ENCODE measurements at places on chromosomes 2 and 18. TPM values are rescaled to one million over a fixed set of nuclear protein-coding genes. Genes with fewer than 3 reads are reported as not detected.
A peak's percentile ranks its signal among the peaks of the same experiment; 100 is the strongest.

GRCh38 chr2:62194558-62195420 is 1.1 kb upstream of the B3GNT2 start:
- H3K27me3 ChIP-seq = no peaks in the 10 kb centered on the region
- H3K27ac ChIP-seq = peak overlapping the region; percentile 61
- DNase-seq = no peak
- H3K4me3 ChIP-seq = peak overlapping the region; percentile 71
- peaks cover 6% of the 10 kb centered on the region for H3K36me3 ChIP-seq

GRCh38 chr18:58670404-58671110 is 708 bp upstream of the MALT1 start:
- H3K27ac ChIP-seq = peak overlapping the region; percentile 83
- no peak for DNase-seq
- H3K27me3 ChIP-seq = no peaks in the 10 kb centered on the region
- H3K4me1 ChIP-seq = peaks cover 59% of the 10 kb centered on the region
- peak overlapping the region; percentile 75 for H3K4me3 ChIP-seq

GRCh38 chr18:73948497-73948896 is 199.1 kb downstream of the FBXO15 start:
- H3K27me3 ChIP-seq = peaks cover 3% of the 10 kb centered on the region
- no peak overlapping the region for H3K27ac ChIP-seq
- H3K36me3 ChIP-seq = no peaks in the 10 kb centered on the region
- H3K4me3 ChIP-seq = no peak overlapping the region
- no peak for DNase-seq

- H3K27ac ChIP-seq = no peak overlapping the region
- no peaks in the 10 kb centered on the region for H3K4me1 ChIP-seq
- no peaks in the 10 kb centered on the region for H3K27me3 ChIP-seq
- peaks cover 18% of the 10 kb centered on the region for H3K36me3 ChIP-seq
- DNase-seq = peak; percentile 7
Measured at GRCh38 chr2:96703021-96703751, 36.7 kb downstream of the LMAN2L start.

- H3K27ac ChIP-seq = no peak overlapping the region
- no peak overlapping the region for H3K4me3 ChIP-seq
- DNase-seq = no peak
- H3K36me3 ChIP-seq = no peaks in the 10 kb centered on the region
- H3K27me3 ChIP-seq = no peaks in the 10 kb centered on the region
Measured at GRCh38 chr2:2879781-2880180, 497.8 kb downstream of the EIPR1 start.

- peak overlapping the region; percentile 36 for H3K4me3 ChIP-seq
- H3K4me1 ChIP-seq = peaks cover 44% of the 10 kb centered on the region
- H3K27ac ChIP-seq = no peak overlapping the region
- peaks cover 2% of the 10 kb centered on the region for H3K27me3 ChIP-seq
- H3K36me3 ChIP-seq = no peaks in the 10 kb centered on the region
Measured at GRCh38 chr2:6878549-6878948, 972 bp downstream of the RSAD2 start.

DNA sequence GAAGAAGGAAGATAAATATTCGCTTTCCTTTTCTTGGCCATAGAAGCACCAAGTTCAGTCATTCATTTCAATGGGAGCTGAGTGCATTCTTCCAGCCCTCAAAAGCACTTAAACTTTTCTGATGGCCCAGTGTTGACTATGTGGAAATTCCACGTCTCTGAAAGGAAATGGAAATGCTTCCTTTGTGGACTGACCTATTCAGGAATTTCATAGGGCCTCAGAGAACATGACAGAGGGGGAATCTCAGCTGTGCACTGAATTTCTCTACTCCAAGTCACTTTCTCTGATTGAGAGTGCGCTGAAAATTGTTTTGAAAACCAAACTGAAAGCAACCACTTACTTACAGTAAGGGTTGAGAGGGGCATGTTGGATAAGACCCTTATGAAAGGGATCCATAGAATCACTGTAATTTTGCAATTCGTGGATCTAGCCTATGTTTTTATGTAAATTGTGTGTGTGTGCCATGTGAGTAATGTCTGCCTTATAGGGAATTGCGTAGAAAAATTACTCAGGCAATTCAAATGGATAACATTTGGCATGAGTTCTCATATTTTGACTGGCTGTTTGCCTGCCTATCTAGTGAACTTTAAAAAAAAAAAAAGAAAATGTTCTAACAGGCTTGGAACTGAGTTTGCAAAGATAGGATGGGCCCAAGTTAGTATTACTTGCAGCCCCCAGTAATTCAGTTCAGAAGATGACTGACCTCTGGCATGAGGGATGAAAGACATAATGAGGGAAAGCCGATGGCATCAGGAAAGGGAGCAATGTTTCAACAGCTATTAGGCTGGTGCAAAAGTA is 437.0 kb downstream of the PTPRM start:
- no peaks in the 10 kb centered on the region for H3K36me3 ChIP-seq
- no peak for DNase-seq
- no peaks in the 10 kb centered on the region for H3K27me3 ChIP-seq
- no peaks in the 10 kb centered on the region for H3K4me1 ChIP-seq

DNA sequence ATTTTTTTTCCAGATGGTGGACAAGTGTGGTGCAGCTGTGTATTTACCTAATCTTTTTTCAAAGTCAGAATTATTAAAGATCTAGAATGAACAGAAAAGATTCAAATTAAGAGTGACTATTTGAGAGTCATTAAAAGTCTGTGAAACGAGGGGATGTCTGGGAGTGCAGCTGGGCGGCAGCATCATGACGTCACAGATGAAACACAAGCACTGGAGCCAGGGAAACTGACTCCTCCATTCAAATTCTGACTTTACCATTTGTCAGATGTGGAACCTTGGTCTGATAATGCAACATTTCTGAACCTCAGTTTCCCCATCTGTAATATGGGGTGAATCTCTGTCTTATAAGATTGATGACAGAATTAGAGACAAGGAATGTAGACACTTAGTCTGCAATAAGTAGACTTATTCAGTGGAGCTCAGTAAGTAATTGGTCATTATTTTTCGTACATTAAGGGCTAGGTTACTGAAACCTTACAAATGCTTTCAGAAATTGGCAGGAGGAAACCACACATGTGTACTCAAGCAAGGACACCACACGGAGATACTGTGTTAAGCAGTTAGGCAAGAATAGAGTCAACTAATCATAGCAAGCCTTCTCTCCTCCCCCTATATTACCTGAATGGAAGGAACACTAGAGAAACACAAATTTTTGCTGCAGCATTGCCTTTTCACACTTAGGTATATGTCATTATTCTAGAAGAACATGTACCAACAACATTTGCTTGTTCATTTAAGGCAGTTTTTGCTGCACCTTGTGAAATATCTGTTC is 27.8 kb upstream of the CXXC1 start:
- H3K4me3 ChIP-seq = no peak overlapping the region
- H3K36me3 ChIP-seq = no peaks in the 10 kb centered on the region
- H3K27ac ChIP-seq = no peak overlapping the region

DNA sequence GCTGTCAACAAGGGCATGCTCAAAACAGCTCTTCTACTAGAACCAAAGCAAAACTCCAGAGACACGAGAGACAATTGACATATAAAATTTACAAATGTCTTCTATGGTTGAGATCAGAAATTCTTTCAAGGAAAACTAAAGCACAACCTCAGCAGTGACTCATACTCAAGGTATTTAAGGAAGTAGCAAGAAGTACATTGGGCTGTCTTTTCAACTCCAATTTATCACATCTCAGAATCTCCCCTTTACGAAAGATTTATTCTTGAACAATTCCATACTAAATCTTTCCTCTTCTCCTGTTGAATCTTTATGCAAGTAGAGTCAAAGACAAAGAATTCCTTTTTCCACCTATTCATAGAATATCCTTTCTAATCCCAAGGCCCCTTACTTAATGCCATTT is 324.0 kb downstream of the IRS1 start:
- no peaks in the 10 kb centered on the region for H3K4me1 ChIP-seq
- no peak overlapping the region for H3K4me3 ChIP-seq
- H3K27me3 ChIP-seq = no peaks in the 10 kb centered on the region
- H3K36me3 ChIP-seq = no peaks in the 10 kb centered on the region
- no peak overlapping the region for H3K27ac ChIP-seq

GRCh38 chr2:127615511-127616166 is 30.3 kb upstream of the GPR17 start:
- H3K36me3 ChIP-seq = no peaks in the 10 kb centered on the region
- no peak for DNase-seq
- H3K4me3 ChIP-seq = no peak overlapping the region
- H3K27me3 ChIP-seq = no peaks in the 10 kb centered on the region
- no peaks in the 10 kb centered on the region for H3K4me1 ChIP-seq

DNA sequence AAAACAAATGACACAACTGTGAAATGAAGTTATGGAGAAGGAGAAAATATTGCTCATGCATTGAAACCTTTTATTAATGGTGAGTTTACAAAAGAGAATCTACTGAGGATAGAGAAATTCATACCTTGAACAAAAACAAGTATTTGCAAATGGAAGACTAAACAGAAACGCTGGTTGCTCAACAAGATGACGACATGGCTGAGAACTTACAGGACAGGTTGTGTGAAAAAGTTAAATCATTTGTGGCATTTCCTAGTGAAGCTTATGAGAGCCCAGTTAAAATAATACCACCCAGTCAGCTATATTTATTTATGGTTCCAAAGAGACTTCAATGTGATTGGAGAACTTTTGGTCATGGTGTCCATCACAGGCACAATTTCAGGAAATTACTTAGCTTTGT is 148.6 kb upstream of the PKDCC start:
- no peak for DNase-seq
- no peak overlapping the region for H3K4me3 ChIP-seq
- H3K27ac ChIP-seq = no peak overlapping the region
- no peaks in the 10 kb centered on the region for H3K36me3 ChIP-seq

GRCh38 chr2:75570024-75570947 is 9.5 kb upstream of the EVA1A start:
- no peaks in the 10 kb centered on the region for H3K36me3 ChIP-seq
- H3K27me3 ChIP-seq = peaks cover 35% of the 10 kb centered on the region
- no peak overlapping the region for H3K4me3 ChIP-seq
- no peak for DNase-seq
- peaks cover 4% of the 10 kb centered on the region for H3K4me1 ChIP-seq

The PROKR1 gene
- total RNA-seq = not detected

All from activated CD4-positive, alpha-beta memory T cell treated with anti-CD3 and anti-CD28 coated beads for 36 hours (primary cell).